ENCODE measurements at places on chromosomes 2 and 18. TPM values are rescaled to one million over a fixed set of nuclear protein-coding genes. Genes with fewer than 3 reads are reported as not detected.

GRCh38 chr2:23157812-23158211 is 227.2 kb upstream of the KLHL29 start:
- no peak for DNase-seq

DNA sequence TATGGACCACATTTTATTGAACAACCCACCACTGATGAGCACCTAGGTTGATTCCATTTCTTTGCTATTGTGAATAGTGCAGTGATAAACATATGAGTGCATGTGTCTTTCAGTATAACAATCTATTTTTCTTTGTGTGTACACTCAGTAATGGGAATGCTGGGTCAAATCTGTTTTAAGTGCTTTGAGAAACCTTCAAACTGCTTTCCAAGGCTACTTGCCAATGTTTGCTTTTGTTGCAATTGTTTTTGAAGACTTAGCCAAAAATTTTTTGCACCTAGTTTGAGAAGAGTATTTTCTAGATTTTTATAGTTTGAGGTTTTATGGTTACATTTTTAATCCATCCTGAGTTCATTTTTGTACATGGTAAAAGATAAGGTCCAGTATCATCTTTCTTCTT is 587.4 kb upstream of the SETBP1 start:
- no peak for DNase-seq

GRCh38 chr18:79964330-79965118 is at the start of gene HSBP1L1:
HSBP1L1 (plus strand) TSS chr18:79964643; CDS start chr18:79964736, 93 bp downstream.
- DNase-seq = no peak

DNA sequence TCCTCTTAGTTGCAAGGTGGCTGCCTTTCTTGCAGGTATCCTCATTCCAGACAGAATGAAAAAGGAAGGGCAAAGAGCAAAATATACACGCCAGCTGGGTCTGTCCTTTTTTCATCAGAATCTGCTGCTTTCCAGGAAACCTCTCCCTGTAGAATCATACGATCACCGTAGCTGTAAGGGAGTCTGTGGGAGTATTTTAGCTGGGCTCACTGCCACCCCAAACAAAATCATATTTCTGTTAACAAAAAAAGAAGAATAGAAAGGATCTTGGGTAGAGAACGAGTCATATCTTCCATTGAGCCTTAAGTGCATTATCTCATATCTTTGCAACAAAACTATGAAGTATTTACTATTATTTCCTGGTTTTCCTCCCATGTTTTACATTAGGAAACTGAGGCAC is 15.0 kb upstream of the TANC1 start:
- no peak for DNase-seq

C18orf54 gene
- total RNA-seq = 11.1 TPM

ATP8B1 gene
- 5.6 TPM for total RNA-seq

NT5C1B gene
- total RNA-seq = not detected

TNFRSF11A gene
- total RNA-seq = 0.06 TPM

LIMS4 gene
- total RNA-seq = 16.4 TPM

DNA sequence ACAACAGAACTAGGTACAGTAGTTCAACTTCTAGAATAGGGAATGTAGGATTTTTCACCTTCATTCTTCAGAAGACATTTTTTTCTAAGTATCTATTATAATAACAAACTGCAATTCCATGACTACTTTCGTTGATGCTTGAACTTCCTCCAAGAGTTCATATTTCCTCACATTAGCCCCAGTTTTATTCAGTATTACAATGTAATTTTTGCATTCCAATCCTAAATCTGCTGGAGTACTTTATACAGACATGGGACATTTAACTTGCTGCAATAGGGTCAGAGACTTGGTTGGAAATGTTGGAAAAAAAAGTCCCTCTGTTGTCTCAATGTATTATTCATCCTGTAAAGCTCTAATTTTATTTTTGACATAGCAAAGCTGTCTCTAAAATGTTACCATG is 19.6 kb upstream of the FTCDNL1 start:
- no peak for DNase-seq
